ENCODE measurements at places on chromosomes 6 and 20.

- DNase-seq, result no peak
These were observed 114.1 kb downstream of the SMOC2 start for GRCh38 chr6:168554898-168555617.

- DNase-seq, result peak; percentile 43
These were observed 251.1 kb upstream of the TBX18 start for GRCh38 chr6:85015396-85015990.

DNA sequence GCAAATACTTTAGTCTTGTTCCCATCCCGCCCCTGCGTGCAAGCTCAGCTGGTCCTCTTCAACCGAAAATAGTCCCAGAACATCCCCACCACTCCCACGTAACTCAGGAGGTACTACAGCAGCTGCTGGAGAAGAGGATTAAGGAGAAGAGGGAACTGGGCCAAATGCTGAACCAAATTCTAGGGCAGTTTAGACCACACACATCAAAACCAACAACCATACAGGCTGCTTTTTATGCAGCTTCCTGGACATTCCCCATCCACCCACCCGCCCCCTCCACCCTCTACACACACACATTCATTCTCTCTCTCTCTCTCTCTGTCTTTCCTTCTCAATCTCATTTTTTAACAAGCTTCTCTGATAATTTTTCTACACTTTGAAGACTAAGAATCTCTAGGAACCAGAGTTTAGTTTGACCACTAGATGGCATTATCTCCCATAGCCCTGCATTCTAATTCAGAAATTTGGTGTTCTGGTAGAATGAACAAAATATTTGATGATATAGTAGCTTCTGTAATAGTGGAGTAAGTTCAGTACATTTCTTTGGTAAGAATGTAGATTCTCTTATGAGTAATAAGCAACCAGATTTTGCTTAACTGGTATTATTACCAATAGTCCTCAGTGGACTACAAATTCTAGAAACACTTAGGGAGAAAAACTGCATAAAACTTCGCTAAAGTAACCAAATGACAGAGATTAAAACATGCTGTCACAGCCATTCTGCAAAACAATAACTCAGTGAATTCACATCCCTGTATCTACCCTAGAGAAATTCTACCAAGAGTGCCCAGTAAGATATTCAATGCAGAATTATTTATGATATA lies 52.1 kb upstream of the BEND6 start:
- no peak for DNase-seq

- DNase-seq, result no peak
These were observed 72.1 kb upstream of the ISM1 start for GRCh38 chr20:13148961-13149360.

GRCh38 chr20:36404435-36404978 lies 98.4 kb downstream of the DLGAP4 start:
- DNase-seq, result no peak

Data from right renal pelvis (tissue), 4 donors.